NCI-H1048 (cell line): ENCODE measurements at places on chromosomes 7 and 10.

- no peak for DNase-seq
These were observed 20.1 kb upstream of the NMT2 start for GRCh38 chr10:15188603-15189002.

- no peak for DNase-seq
These were observed 80.8 kb downstream of the FOXL3 start for GRCh38 chr7:370775-371118.

GRCh38 chr7:91778416-91778815 is 102.1 kb downstream of the MTERF1 start:
- DNase-seq: no peak

GRCh38 chr10:51272555-51272954 is 198.3 kb downstream of the PRKG1 start:
- no peak for DNase-seq

GRCh38 chr7:40874756-40875155 is 740.0 kb downstream of the SUGCT start:
- DNase-seq: no peak

GRCh38 chr7:24858108-24858977 is 101.1 kb upstream of the GSDME start:
- DNase-seq: no peak

DNA sequence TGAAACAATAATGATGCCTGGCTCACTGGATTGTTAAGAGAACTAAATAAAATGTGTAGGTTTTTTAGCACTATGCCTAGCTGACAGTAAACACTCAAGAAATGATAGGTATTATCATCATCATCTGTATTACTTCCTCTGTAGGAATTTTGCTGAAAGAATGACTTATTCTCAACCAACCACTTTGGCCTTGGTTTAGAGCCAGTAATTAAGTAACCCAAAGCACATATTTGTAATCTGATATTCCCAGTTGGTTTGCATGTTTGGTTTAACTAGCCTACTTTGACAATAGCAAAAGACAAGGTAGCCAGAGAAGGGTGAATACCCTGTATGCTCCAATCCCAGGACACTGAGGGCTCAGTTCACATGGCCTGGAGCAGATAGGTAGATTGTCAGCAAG is 34.4 kb downstream of the BCAP29 start:
- DNase-seq: no peak

GRCh38 chr10:124627866-124628675 is 116.1 kb downstream of the FAM53B start:
- no peak for DNase-seq

- DNase-seq: no peak
These were observed 4.9 kb upstream of the COL17A1 start for GRCh38 chr10:104090611-104091010.

DNA sequence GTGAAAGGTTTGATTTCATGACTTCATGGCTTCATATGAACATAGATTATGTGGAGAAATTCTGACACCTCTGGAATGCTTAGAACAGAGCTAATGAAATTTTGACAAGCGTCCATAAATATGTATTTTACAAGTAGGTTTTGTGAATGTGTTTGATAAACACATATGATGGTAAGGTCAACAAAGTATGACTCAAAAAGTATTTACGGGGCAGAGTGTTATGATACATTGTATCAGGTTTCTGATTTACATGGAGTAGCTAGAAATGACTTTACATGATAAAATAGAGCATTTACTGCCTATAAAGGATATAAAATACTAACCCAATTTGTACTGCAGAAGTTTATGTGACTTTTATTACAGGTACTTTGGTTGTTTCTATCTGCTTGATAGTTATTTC is 206.3 kb downstream of the MDFIC start:
- DNase-seq: no peak

DNA sequence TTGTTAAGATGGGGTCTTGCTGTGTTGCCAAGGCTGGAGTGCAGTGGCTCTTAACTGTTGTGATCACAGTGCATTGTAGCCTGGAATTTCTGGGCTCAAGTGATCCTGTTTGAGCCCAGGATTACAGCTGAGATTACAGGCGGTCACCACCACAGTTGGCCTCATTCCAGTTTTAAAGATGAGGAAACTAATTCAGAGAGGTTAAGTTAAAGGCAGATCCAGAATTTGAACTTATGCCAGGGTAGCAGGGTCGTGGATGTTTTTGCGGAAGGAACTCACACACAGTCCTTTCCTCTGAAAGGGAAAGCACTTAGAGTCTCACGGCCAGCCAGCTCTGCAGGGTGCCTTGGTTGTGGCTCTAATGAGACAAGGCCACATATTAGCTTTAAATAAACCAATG is 84.7 kb downstream of the MMRN2 start:
- DNase-seq: no peak
